ENCODE measurements at places on chromosomes 11 and 22.

DNA sequence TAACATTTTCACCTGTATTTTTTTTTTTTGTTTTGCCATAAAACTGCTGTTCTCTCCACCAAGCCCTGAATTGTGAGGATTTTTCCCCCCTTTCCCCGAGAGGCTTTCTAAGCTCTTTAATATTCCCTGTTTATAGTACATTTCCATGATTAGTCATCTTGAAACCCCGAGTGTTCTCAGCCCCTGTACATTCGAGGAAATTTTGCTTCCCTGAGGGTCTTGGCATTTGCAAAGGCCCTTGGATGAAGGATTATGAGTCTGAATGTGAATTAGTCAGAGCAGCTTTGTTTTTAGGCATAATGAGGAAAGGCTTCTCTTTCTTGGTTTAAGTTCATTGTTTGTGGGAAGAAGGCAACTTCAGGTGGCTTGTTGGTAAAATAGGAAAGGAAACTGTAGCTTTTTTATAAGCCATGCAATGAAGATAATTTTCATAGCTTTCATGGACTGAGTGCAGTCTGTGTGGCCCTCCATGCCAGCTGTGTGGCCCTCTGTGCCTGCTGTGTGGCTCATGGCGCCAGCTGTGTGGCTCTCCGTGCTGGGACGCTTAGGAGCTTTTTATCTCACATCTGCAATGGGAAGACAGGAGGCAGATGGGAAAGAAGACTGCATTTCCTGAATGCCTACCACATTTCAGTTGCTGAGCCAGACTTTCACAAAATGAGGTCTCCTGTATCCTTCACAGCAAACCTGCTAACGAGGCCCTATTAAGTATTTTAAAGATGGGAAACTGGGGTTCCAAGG lies 129.0 kb downstream of the TEAD1 start:
- DNase-seq = peak; percentile 52

- DNase-seq = no peak
Measured at GRCh38 chr22:43476341-43476740, 64.5 kb downstream of the MPPED1 start.

DNA sequence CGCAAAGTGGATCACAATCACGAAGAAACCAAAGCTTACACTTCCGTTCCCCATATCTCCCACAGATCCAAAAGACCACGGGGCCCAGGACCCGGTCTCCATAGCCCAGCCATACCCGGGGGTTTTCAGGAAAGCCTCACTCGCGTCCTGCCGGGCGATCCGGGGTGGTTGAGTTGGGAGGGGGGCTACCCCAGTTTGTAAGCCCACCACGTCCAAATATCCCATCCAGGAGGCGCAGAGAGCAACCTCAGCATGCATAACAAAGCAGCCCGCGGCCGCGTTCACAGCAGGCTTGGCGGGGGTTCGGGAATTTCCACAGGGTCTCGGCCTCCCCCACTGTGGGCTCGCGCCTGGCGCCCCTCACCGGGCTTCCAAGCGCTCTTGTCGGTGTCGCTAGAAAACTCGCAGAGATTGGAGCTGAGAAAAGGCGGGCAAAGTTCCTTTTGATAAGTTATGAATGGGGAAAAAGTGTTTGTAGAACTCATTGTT lies 9.5 kb downstream of the SDF2L1 start:
- DNase-seq = no peak

DNA sequence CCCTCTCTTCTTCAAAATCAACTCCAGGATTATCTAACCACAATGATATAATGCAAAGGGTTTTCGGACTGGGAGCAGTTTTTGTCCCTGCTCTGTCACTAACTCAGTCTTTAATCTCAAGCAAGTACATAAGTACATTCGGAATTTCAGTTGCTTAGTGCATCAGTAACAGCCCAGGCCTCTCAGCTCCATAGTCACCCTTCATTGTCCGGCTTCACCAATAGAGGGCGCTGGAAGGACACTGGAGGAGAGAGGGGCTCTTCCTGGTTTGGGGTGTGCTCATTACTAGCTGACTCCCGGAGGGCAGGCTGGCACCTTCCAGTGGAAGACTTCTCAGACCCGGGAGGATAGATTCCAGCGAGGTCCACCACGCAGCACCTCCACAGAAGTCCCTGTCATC lies 90.4 kb upstream of the PDGFD start:
- peak; percentile 10 for DNase-seq

- no peak for DNase-seq
Measured at GRCh38 chr22:20464096-20464614, 26.5 kb upstream of the SCARF2 start.

GRCh38 chr11:69014084-69014851 lies 1.2 kb upstream of the MRGPRF start:
- DNase-seq = peak; percentile 82

DNA sequence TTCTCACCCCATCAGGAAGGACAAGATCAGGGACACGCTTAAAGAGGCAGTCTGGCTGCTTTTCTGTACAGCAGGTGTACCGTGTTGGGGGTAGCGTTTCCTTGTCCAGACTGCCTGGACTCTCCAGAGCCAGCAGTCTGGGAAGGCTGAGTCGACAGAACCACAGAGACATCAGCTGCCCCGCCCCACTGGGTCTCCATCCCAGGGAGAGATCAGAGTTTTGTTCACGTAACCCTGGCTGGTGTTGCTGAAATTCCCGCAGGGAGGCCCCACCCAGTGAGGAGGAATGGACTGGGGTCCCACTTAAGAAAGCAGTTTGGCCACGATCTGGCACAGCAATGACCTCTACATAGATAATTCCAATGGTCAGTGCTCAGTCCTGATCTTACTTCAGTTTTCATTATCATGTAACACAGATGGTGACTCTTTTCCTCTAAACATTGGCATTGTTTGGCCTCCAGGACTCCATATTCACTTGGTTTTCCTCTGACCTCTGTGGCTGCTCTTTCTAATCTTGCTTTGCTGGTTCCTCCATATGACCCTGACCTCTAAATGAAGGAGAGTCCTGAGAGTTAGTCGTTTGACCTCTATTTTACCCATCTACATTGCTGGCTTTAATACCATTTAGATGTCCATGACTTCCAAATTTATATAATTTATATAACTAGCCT lies 89.6 kb upstream of the LRRC55 start:
- DNase-seq = no peak

All from foreskin fibroblast (primary cell).